ENCODE measurements at places on chromosomes 2 and 18.
A peak's percentile ranks its signal among the peaks of the same experiment; 100 is the strongest.

GRCh38 chr2:45452866-45453265, 158.2 kb downstream of the SRBD1 start:
- DNase-seq = no peak

DNA sequence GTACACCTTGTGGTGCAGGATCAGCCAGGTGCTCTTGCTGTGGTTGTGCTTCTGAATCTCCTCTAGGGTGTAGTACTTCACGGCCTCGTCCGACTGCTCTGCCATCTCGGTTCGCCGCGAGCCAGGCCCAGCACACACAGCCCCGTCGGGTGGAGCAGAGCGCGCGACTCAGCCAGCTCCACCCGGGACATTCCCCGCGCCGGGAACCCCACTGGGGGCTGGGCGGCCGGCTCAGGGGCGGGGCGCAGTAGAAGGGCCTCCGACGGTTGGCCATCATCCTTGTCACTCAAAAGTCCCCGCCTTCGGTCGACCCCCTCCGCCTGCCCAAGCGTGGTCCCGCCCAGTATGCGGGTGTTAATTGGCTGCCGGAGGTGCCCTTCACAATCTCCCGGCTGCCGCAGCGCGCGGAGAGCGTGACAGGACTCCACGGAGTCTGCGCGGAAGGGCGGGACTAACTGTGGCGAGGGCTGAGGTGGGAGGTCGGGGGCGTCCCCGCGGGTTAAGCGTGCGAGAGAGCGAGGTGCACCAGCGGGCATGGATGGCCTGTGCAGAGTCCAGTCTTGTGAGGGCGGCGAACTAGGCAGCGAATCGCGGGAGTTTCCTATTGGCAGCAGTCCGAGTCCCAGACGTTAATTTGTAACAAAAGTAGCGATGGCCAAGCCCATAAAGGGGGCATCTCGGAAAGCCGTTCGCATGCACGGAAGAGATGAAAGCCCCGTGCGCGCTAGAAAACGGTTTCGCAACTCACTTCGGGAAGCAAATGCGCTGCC, at the start of gene CYB5A:
CYB5A (minus strand) TSS at position 193 of the 770 bp plus-strand sequence; CDS start at position 105, 88 bp downstream.
- peak; percentile 97 for DNase-seq

DNA sequence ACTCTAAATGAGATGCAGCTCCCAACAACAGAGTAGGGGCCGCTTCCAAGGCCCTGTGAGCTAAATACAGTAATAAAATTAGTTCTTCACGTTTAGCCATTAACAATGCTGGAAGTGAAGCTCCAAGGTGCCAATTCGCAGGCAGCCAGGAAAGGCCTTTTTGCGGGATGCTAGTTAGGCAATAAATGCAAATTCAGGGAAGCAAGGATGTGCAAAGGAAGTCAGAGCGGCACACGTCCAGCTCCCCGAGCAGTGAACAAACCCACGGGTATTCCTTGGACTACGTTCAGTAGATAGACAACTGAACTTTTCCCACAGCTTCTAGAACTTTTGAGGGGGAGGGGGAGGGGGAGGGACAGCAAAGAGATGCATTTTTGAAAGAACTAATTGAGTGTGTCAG, 6.9 kb downstream of the ZNF516 start:
- no peak for DNase-seq

GRCh38 chr2:166934817-166935216, 46.5 kb downstream of the XIRP2 start:
- DNase-seq = no peak

DNA sequence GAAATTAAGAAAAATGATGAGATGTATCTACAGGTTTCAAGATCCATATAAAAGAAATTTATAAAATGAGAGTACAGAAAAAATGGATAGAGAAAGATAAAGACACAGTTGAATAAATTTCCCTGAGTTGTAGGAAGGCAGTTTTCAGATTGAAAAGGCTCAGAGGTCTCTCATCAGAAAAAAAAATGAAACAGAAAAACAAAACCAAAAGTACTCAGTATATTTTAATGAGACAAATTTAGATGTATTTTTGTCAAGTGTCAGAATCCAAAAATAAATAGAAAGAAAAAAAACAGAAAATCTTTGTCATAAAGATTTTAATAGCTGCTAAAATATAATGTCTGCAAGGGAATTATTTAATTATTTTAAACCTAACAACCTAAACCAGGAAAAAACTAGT, 520.5 kb downstream of the KCNJ3 start:
- no peak for DNase-seq

GRCh38 chr2:238187618-238188548, 15.6 kb downstream of the ILKAP start:
- no peak for DNase-seq

GRCh38 chr2:17805166-17805565, 11.1 kb upstream of the MSGN1 start:
- no peak for DNase-seq

DNA sequence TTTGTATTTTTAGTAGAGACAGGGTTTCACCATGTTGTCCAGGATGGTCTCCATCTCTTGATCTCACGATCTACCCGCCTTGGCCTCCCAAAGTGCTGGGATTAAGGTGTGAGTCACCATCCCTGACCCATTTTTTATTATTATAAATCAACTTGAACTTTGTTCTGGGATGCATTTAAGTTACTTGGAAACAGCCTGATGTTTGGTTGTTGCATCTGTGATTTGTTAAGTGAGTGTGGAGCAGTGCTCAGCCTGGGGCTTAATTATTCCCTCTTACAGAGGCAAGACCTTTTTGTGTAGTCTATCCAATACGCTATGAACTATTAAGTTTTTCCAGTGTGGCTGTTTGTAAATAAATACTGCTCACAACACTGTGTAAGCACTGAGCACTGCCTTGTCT, 32.6 kb downstream of the MTA3 start:
- DNase-seq = no peak

All from stimulated activated CD4-positive, alpha-beta T cell treated with anti-CD3 and anti-CD28 coated beads, Interleukin-1b, Interleukin-23, amount 100 ng/mL, for 1 hour (primary cell).